MG63 (cell line): ENCODE measurements at places on chromosomes 3 and 15.

DNA sequence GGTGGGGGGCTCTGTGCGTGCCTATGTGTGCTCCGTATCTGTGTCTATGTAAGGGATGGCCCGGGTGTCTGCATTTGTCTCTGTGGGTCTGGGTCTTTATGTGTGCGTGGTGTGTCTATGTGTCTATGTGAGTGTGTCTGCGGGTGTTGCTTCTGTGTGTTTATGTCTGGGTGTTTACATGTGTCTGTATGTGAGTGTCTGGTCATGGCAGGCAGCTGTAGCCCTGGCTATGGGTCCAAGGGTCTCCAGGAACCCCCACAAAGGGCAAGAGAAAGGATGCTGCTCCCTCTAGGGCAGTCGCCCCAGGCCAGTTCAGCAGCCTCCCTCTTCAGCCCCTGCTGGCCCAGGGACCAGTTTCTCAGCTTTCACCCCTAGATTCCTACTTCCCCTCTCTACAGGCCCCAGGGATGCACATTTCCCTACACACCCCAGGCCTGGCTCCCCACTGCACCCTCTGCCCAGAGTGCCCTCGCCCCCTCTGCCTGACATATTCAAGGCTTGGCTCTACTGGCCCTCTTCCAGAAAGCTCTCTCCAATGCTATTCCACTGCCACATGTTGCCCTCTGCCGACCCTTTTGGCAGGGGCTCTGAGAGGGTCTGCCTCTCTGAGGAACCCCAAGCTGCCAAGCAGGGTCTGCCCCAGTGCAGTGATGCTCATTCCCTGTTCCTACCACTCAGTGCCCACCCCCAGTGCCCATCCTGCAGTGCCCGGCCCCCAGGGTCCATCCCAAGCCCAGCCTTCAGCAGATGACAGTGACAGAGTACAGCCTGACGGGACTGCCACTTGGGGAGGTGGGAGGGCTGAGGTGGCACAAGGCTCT, 1.0 kb upstream of the MYL3 start:
- DNase-seq: no peak

- no peak for DNase-seq
These were observed 495.0 kb upstream of the RGMA start for GRCh38 chr15:93583968-93584367.

GRCh38 chr3:54274607-54275006, 152.3 kb downstream of the CACNA2D3 start:
- DNase-seq: no peak

- peak; percentile 17 for DNase-seq
These were observed at the start of gene TM6SF1 for GRCh38 chr15:83106994-83107840. Gene TM6SF1 (plus strand): TSS chr15:83107645. CDS start chr15:83107681, 36 bp downstream.
